ENCODE measurements at places on chromosomes 7 and 10.

GRCh38 chr10:72133517-72133916 lies 45.2 kb upstream of the SPOCK2 start:
- no peak for DNase-seq

DNA sequence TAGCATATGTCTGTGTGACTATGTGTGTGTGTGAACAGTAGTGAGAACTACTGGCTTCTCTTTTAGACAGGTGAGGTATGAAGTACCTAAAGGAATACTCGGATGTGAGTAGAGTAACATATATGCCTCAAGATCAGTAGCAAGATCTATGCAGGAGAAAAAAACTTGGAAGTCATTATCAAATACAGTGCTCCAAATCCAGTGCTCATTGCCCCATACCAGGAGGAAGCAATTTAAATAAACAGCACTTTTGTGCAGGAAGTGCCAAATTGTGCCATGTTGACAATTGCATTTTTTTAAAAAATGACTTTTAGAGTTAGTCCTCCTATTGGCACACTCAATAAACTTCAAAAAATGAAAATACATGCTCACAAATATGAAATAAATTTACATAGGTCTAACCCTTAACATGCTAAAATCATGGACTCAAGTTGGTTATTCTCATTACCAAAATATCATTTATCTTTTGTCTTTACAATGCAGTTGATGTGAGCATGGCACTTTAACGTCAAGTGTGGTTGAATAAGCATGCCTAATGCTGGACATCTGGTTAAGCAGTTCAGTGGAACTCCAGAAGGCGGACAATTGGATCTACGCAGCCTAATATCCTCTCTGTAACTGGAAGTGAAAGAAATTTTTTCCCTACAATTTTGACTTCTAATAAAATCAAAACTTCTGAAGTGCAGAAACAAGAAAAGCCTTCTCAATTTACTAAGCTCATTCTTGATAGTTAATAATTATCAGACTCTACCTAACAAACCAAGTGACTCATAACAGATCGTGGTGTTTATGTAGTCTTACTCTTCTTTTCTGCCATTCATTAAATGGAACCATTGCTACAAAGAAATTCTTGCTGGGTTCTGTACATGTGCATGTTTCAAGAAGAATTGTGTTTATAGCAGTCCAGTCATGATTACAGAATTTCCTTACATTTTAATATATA lies 195.2 kb downstream of the MDFIC start:
- DNase-seq = no peak

DNA sequence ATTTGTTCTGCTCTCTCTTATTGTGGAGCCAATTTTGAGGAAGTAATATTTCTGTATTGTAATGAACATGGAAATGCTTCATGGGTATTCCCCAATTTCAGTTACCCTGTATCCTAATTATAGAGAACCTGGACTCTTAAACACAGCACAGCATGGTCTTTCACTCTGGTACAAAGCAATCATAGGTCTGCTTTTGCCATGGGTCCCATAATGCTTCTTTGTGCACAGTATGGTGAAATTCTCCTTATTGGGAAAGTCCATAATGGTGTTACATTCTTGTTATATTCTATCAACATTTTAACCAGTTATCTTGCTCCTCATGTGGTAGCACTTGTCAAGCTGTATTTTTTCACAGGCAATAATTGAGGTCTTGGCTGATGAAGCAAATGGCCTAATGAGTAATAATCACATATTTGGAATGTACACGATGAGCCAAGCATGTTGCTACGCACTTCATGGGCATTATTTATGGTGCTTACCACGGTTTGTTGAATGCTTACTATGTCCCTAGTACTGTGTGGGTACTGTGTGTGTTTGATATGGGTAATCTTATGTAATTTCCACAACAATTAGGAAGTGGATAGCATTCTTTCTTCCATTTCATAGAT lies 42.9 kb downstream of the PRKG1 start:
- no peak for DNase-seq

DNA sequence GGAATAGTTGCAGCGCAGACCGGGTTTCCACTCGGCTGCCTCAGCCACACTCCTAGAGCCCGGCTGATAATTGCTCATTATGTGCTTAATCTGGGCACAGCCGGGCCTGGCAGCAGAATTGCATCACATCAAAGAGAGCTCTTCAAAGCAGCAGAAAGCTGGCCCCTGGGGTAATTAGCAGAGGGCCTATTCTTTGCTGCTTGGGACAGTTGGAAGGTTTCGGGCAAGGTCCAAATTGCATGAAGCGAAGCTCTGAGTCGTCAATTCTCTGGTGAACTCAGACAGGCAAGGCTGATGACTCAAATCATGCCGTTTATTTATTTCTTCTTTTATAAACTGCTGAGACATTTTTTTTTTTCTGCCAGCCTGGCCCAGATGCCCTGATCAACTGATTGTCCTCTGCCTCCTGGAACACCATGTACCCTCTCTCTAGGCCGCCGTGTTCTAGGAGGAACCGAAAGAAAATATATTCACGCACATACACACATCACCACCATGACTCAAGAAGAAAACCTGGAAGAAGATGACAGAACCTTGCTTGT lies 242.2 kb downstream of the RAB11FIP2 start:
- no peak for DNase-seq

- DNase-seq = no peak
Observed at GRCh38 chr10:79146611-79147130, 77.9 kb downstream of the ZMIZ1 start.

- DNase-seq = no peak
Observed at GRCh38 chr7:102468478-102469350, 3.9 kb downstream of the LRWD1 start.

GRCh38 chr10:109173121-109173520 lies 750.2 kb downstream of the XPNPEP1 start:
- no peak for DNase-seq

DNA sequence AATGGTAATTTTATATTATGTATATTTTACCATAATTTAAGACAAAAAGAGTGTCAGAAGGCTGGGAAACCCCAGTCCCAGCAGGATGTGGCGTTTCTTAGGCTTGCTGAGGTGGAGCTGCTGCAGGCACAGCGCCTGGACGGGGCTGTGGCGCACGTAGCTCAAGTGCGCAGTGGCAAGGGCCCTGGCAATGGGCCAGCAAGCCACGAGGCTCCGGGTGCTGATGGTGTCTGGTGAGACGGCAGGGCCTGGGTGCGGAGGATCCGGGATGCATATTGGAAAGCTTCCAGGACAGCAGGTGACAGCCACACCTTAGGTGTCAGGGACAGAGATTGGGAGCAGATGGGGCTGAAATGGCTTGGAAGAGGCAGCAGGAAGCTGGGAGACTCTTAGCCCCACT lies 37.2 kb downstream of the CLEC2L start:
- no peak for DNase-seq

DNA sequence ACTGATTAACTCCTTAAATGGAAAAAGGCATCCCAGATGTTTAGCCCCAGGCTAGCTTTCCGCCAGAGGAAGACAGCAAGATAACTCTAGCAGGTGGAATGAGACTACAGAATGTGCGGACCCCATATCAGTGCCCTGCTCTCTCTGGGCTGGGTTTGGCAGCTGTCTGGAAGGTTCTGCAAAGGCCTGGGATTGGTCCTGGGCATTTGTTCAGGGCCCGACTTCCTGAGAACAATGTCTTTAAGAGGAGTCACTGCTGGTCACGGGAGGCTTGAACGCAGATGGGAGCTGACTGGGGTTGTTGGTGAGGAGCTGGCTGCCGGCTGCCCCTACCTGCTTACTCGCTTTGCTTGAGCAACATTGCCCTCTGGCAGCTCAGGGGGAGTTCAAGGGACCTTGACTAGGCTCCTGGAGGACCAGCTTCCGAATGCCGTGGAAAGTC lies 130.6 kb upstream of the BTBD16 start:
- no peak for DNase-seq

DNA sequence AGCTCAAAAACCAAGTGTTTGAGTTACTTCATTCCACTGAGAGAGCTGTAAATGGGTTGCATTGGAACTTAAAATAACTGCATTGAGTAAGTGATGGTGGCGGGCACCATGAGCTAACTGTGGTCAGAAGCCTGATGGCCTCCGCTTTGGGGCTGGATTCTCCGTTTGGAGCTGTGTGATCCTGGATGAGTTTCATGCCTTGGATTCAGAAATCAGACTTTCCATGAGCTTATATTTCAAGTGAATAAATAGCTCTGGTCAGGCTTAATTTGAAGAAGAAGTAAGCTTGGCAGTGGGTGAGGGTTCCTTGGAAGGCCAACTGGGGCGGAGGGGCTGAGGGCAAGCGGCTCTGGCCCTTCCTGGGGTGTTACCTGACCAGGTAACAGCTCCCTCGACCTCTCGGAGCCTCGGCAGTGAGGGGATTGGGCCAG lies 5.6 kb downstream of the HTRA1 start:
- DNase-seq = no peak

- no peak for DNase-seq
Observed at GRCh38 chr7:17247357-17247756, 51.1 kb upstream of the AHR start.

DNA sequence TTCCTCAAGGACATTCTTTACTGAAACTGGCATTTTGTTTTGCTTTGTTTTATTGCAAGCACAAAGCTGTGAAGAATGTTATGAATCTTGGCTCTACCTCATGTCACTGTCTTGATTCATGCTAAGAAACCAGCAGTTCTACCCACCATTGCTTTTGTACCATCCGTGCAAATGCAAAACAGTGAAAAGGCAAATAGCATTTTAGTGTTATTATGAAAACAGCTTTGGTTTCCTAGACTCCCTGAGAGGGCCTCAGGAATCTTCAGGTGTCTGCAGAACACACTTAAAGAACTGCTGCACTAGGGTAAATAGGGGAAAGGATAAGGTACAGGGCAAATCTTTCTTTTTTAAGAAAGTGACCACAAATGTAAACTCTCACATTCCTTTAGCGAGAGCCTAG lies 318.9 kb downstream of the AHR start:
- DNase-seq = no peak

DNA sequence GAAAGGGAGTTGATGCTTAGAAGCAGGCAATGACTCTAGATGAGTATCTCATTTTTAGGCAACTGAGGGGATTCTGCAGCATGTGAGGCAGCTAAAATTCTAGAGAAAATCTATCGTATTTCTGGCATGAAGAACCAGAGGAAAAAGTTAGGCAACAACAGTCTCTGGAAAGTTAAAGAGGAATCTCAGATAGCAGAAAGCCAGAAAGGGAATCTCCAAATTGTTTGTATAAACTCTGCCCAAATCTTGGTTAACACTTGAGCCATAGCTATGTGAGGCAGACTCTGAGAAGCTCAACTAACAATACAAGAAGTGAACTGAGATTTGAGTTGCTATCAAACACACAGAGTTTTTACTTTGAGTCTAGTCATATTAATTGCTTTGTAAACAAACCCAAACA lies 215.8 kb upstream of the FZD8 start:
- DNase-seq = no peak

DNA sequence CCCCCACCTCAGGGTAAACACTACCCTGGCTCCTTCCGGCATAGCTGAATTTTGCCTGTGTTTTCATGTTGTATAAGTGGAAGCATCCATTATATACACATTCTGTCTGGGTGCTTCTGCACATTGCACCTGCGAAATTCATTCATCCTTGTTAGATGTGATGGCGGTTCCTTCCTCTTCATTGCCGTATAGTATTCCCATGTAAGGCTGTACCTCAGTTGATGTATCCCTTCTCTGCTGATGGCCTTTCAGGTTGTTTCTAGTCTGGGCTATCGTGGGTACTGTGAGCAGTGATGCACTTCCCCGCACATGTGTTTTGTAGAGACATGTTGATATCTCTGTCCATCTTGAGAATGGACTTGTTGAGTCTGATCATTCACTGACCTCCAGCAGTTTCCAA lies 28.9 kb downstream of the ELFN1 start:
- no peak for DNase-seq

DNA sequence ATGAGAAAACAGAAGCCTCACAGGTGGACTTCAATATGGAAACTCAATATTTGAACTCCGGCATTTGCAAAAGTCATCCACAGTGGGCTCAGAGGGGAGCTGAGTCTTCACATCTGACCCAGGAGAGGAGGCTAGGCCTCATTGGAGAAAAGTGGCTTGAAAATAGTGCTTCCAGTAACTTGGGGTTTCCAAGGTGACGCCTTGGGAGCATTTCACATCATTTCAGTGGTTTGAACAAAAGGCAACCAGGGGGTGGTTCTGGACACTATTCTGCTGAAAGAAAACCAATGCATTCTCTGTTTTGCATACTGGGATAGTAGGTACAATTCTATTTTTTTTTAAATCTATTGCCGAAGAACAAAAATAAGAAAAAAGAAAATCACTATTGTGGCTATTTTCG lies 599.2 kb upstream of the POM121L12 start:
- no peak for DNase-seq

- no peak for DNase-seq
Observed at GRCh38 chr10:86666538-86666937, 1.8 kb upstream of the LDB3 start.

GRCh38 chr10:58086763-58087150 lies 180.9 kb downstream of the IPMK start:
- DNase-seq = no peak

DNA sequence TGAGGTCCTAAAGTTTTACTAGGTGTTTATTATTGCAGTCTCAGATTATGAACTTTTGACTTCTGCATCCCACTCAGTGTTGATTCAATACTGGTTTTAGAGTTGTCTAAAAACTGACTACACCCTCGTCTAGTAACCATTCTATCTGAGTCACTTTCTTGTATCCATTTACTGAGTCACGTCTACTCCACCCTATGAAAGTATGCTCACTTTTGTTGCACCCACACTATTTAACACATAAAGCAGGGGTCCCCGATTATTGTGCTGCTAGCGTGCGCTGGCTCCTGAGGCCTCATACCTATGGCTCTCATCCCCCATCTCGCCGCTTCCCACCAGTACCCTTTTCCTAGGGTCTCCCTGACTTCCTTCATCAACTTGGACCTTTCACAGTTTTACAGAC lies 2.0 kb downstream of the SAMD9 start:
- no peak for DNase-seq

- DNase-seq = no peak
Observed at GRCh38 chr7:132466367-132466766, 109.9 kb downstream of the PLXNA4 start.

DNA sequence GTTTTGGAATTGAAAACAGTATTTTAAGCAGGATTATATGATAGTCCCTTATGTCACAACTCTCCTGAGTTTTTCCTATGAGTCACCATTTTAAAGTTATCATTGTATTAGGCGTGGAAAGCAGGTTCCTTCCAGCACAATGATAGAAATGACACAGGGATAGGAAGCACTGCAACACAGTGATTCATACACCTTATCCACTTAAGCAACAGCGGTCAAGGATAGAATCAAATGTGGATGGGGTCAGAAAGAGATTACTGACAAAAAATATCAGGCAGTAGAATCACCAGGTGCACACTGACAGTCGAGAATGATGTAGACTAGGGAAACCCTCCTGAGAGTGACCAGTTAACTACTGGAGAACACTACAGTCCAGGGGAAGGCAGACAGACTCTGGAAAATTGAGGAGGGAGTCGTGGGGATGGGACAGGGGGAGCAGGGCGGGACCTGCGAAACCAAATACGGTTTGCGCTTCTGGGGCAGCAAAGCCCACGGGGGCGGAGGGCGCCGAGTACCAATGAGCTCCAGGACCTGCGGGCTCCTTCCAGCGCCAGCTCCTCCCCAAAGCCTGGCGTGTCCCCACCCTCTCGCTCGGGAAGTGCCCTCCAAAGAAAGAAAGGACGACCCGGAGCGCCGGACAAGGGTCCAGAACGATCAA lies 479 bp downstream of the PNPLA8 start:
- no peak for DNase-seq
